ENCODE measurements at places on chromosomes 12 and 14. TPM values are rescaled to one million over a fixed set of nuclear protein-coding genes. Genes with fewer than 3 reads are reported as not detected.

Gene BEGAIN
- 0.21 TPM for total RNA-seq

Gene PTCSC3
- not detected for total RNA-seq

Gene CIROP
- total RNA-seq, result not detected

Gene SLCO1C1
- total RNA-seq, result not detected
